ENCODE measurements at places on chromosomes 12 and 14.

DNA sequence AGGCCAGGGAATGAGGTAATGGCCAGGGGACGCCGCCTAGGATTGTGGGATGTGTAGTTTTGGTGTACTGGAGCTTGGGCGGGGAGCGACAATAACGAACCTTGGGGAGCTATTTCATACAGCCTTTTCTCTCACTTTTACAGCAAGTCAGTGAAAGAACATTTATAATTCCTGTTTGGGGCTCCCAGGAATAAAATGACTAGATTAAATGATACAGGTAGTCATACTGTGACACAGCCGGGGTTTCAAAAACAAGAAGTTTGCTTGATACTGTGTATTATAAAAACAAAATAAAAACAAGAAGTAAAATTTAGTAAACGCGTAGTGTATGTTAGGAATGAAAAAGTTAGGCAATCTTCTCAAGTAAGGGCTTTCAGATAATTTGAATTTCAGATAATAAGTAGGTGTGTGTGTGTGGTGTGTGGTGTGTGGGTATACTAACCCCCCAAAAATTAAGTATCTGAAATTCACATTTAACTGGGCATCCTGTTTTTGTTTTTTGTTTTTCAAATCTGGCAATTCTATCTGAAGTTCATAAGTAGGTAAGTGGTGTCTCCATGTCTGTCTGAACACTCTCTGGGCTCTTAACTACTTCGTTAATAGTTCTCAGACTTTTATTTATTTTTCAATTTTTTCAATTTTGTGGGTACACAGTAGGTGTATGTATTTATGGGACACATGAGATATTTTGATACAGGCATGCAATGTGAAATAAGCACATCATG is 458 bp upstream of the DCTN2 start:
- no peak for DNase-seq

GRCh38 chr12:91264178-91264577 is 81.6 kb upstream of the DCN start:
- DNase-seq, result no peak

GRCh38 chr12:75705749-75706711 is 194.6 kb upstream of the KRR1 start:
- no peak for DNase-seq

GRCh38 chr14:98840091-98840490 is 431.9 kb downstream of the BCL11B start:
- DNase-seq, result no peak

- DNase-seq, result no peak
Measured at GRCh38 chr14:103108749-103109207, 14.3 kb downstream of the EXOC3L4 start.

- DNase-seq, result no peak
Measured at GRCh38 chr12:54191126-54191525, 2.3 kb upstream of the SMUG1 start.

DNA sequence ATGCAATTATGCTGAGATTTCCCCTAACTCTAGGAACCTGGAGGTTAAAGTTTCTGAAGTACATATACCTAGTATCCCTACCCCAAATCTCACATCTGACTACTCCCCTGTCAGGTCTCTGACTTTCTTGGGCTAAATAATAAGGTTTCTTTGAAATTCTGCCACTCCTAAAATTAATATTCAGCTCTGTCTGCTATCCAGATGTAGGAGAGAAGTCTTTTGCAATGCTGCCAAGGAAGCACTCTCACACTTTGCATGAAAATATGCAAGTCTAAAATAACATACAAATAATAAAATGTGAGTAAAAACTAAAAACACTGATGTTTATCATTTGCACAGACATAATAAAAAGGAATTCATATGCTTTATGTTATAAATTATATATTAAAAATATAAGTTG is 196.9 kb upstream of the LRFN5 start:
- DNase-seq, result no peak

DNA sequence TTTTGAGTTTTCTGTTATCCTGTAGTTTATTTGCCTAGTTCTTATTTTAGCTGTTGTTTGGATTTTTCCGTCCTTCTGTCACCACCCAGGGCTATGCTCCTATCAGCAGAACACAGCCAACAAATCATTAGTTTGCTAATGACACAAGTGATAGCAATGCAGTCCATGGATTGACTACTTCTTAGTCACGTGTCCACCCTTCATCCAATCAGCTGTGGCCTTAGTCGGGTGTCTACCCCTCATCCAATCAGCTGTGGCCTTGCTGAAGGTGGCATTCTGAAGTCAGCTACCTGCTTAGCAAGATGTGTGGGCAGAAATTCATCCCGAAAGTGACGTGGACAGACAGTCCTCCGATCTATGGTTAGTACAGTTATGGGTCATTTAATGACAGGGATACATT is 182.3 kb downstream of the GALC start:
- no peak for DNase-seq

DNA sequence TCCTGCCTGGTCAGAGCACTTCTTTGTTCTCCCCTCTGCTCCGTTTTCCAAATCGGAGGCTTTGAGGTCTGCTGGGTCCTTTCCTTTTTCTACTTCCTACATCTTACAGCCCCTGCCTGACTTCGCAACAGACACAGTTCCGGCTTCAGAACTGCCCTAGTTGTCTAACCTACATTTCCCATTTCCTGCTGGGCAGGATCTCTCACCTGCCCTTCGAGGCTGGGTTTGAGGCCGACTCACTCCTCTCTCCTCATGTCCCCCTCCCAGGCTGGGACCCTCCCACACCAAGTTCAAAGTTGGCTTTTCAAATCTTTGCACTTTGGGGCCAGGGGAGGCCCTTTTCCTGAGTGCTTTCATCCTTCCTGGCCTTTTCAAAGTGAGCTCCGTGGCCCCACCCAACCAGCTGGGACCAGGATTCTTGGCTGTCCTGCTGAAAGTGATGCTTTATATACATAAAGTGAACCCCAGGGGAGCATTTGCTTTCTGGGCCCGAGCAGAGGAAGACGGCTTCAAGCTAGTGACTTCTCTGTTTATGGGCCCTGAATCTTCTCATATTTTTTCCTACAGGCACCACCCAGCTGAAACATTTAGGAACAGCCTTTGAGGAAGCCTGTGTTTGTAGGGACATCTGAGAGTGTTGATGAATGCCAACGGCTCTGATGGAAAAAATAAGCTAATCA is 281.0 kb upstream of the CRY1 start:
- DNase-seq, result no peak

DNA sequence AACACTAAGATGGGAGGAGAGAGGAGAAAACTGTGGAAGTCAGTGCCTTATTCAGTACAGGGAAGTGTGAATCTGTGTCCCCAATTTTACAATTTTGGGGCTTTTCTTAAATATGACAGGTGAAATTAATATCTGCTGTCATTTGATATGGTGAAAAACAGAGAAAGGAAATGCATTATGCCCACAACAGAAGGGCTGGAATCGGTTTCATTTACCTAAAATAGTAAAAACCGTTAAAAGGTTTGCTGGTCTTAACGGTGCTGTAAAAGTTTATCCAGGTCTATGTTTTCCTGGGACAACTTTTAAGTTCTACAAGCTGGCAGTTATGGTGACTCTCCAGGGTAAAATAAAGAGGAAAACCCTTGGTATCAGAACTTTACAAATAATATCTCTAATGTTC is 310.8 kb downstream of the FUT8 start:
- no peak for DNase-seq

DNA sequence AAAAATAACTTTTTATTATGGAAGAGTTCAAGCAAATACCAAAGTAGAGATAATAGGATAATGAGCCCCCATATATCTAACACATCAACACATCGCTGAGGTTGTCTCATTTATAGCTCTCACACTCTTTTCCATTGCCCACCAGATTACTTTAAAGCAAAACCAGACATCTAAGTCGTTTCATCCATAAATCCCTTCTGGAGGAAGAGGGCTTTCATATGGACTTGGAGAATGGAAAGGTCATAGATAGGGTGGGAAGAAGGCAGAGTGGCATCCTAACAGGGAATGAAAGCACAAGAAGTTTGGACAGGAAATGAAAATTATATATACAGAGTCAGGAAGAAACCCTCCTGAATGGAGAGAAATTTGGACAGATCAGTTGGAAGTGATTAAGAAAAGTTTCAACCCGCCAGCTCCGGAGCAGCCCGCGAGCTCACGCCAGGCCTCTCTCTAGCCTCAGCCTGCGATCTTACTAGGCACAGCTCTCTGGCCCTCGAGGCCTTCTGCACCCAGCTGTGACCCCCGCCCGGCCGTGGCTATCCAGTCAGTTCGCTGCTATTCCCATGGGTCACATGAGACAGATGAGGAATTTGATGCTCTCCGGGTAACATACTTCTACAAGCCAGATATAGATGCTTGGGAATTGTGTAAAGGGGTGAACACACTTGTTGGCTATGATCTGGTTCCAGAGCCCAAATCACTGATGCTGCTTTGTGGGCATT is 48.4 kb upstream of the NID2 start:
- DNase-seq, result no peak

- DNase-seq, result no peak
Measured at GRCh38 chr12:78403681-78404080, 460.9 kb upstream of the SYT1 start.

DNA sequence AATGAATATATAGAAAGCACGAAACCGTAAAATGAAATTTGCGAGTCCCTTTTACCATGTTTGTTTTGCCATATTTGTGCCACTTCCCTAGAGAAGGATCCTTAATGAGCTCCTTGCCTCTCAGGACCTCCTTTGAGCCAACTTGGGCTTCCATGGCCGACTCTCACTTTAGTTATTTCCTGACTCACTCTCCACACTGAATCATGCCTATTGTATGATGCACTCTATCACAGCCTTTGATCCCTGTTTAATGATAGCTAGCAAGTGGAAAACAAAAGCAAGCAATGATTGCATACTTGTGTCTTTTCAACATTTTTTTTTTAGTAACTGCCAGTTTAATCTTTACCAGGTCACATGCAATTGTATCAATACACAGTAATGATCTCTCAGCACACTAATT is 153.2 kb downstream of the CCER1 start:
- DNase-seq, result no peak

DNA sequence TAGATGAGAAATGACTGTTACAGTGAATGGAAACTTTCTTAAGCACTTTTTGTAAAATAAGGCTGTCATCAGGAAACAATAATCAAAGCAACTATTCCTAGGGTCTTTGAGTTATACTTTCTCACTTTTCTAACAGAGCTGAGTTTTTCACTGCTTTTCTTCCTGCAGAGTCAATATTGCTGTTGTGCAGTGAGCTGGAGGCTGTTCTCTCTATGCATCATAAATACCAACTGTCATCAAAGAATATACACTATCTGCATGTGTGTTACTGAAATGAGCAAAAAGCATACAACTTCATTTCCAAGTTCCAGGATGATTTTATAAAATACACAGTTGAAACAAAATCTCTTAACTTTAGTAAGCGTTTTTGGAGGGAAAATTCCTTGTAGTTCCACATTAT is 110.4 kb upstream of the CPSF6 start:
- DNase-seq, result no peak

- DNase-seq, result no peak
Measured at GRCh38 chr12:100020370-100020769, 35.6 kb upstream of the ANKS1B start.

- no peak for DNase-seq
Measured at GRCh38 chr14:93974299-93974698, 2.1 kb downstream of the ASB2 start.

- DNase-seq, result no peak
Measured at GRCh38 chr12:77167801-77168200, 102.4 kb upstream of the E2F7 start.

DNA sequence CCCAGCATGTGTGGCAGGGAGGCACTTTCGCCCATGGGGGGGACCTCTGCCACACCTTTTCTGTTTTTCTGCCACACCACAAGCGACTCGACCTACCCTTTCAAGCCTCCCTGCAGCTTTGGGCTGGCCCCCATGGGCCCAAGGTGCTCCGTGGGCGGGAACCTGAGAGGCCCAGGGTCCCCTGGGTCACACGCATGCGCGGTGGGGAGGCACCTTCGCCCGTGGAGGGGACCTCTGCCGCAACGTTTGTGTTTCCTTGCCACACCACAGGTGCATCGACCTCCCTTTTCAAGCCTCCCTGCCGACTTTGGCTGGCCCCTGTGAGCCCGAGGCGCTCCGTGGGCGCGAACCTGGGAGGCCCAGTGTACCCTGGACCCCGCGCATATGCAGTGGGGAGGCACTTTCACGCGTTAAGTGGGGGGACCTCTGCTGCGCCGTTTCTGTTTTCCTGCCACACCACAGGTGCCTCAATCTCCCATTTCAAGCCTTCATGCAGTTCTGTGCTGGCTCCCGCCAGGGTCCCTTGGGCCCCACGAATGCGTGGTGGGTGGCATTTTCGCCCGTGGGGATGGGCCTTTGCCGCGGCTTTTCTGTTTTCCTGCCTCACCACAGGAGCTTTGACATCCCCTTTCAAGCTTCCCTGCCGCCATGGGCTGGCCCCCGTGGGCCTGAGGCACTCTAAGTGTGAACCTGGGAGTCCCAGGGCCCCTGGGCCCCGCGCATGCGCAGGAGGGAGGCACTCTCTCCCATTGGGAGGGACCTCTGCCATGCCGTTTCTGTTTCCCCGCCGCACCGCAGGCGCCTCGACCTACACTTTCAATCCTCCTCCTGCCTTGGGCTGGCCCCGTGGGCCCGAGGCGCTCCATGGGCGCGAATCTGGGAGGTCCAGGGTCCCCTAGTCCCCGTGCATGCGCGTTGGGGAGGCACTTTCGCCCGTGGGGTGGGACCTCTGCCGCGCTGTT is 332.2 kb downstream of the ALG10 start:
- no peak for DNase-seq

- no peak for DNase-seq
Measured at GRCh38 chr12:14913381-14913781, 25.0 kb downstream of the ERP27 start.

DNA sequence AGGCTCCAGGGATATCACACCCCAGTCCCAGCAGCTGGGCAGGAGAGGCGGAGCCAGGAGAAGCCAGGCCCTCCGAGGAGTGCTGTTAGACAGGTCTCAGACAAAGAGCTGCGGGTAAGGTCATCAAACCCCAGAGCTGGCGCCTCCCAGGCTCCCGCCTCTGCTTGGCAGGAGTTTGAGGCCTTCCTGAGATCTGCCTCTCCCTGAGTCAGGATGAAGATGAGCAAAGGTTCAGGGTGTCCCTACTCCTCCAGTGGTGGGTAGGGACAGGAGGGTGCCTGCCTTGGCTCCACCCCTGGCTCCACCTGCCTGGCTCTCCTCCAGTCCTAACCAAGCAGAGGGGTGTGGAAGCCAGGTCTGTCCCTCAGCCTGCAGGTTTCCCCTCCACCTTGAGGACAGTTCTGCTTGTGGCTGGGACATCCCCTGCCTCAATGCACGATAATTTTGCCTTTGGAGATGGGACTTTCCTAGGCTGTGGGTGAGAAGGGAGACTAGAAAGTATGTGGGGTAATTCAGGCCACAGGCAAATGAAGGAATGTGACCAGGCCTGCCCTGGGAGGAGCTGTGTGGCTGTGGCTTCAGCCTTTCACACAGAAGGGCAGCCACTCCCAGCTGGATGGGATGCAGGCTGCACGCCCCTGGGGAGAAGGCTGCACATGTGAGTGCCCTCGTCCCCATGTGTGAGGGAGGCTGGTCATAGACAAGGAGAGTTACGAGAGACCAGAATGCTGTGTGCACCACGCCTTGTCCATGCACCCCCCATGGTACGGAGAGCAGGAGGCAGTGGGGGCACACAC is 2.2 kb downstream of the PLEKHG6 start:
- DNase-seq, result no peak

GRCh38 chr12:31944299-31944698 is 14.9 kb upstream of the RESF1 start:
- no peak for DNase-seq
